M059J (cell line): ENCODE measurements at places on chromosomes 5 and 9. TPM values are rescaled to one million over a fixed set of nuclear protein-coding genes. Genes with fewer than 3 reads are reported as not detected.

DNA sequence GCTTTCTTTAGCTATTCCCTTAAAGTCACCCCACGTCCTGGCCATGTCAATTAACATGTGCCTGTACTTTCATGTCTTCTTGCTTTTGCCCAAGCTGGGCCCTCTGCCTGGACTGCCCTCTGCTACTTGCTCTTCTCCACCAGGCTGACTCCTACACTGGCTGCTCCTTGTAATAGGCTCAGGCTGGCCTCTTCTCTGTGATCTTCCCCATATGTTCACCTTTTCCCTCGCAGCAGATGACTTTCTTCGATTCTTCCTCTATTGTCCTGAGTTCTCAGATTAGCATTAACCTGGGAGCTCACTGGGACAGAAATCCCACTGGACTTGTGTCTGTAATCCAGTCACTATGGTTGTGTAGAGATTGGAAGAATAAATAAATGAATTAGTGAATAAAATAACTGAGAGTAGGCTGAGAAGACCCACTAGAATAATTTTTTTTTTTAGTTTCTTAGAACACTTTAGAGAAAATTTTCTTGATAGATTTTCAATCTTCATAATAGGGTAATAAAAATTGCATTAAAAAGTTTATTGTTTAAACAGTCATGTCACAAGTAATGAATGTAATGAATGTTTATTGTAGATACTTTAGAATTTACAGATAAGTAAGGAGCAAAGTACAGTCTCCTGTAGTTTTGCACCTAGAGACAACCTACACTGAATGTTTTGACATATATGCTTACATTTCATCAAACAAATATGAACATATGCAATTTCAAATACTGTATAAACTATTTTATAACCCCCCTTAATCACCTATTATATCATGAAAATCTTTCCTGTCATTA, 47.4 kb upstream of the TNFSF15 start:
- DNase-seq: no peak

DNA sequence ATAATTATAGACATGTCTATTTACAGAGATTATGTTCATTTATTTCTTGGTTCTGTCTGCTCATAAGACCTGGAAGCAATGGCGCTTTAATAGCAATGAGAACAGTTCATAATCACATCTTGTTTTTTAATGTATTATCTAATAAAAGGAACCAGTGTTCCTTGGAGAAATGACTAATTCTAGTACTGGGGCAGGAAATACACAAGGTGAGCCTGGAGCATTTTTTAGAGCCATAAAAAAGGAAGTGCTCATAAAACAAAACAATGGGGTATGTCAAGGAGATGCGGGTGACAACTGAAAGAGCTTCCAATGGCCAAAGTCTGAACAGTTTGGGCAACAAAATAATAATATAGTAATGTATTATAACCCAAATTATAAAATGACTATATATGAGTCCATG, 531.9 kb upstream of the CHD1 start:
- DNase-seq: no peak

The C5orf58 gene
- total RNA-seq: not detected in 2 replicates

The TSLP gene
- total RNA-seq: 0.59 and 0.79 TPM in 2 replicates

The LIFR gene
- 8.9 and 10.8 TPM in 2 replicates for total RNA-seq
